ENCODE measurements at places on chromosomes 16 and 17.

- no peak for DNase-seq
These were observed 11.5 kb downstream of the LITAF start for GRCh38 chr16:11575223-11575589.

DNA sequence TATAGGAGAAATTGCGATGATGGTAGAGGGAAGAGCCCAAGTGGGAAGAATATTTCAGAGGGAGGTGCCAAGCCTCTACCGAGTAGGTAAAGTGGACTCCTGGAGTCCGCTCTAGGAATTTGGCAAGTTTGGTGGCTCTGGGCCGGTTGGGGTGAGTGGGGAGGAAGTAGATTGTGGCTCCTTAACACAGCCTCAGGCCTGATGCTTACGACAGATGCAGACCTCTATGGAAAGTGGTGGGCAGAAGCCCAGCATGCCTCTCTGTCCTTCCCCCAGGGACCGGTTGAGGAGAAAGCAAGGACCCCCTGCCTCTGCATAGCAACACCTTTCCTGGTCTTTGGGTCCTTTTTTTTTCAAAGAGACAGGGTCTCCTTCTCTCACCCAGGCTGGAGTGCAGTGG, 55.9 kb upstream of the SIAH1 start:
- no peak for DNase-seq

DNA sequence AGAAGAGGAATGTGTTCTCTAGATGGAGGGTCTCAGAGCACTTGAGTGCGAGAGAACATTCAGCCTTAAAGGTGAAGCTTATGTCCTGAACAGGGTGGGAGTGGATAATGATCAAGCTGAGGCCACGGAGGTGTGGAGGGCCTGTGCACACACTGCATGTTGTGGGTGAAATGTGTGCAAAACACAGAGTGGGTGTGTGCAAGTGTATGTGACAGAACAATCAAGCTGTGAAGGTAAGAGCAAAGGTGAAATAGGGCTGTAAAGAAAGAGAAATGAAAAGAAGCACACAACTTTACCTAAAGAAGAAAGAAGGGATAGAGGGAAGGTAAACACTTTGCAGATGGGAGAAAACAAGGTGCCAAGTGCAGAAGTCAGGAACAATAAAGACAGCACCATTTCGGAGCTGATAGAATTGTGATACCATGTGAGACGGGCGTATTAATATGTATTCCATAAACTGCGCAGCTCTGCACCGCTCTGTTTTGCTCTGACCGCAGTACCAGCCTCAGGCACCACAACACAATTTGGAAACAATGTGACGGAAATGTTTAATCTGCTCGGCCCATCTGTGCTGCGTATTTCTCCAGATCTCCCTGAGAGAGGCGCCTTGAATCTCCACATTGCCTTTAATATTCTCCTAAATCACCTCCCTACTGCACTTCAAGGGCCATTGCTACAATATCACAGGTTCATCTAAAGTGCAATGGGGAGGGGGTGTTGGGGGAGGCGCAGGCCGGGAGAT, 40.6 kb downstream of the SNX11 start:
- no peak for DNase-seq

GRCh38 chr16:88060524-88061219, 109.4 kb downstream of the BANP start:
- no peak for DNase-seq

- no peak for DNase-seq
These were observed 17.1 kb upstream of the C17orf113 start for GRCh38 chr17:42067371-42068091.

- no peak for DNase-seq
These were observed 2.7 kb downstream of the NDUFAF8 start for GRCh38 chr17:81241648-81242420.

DNA sequence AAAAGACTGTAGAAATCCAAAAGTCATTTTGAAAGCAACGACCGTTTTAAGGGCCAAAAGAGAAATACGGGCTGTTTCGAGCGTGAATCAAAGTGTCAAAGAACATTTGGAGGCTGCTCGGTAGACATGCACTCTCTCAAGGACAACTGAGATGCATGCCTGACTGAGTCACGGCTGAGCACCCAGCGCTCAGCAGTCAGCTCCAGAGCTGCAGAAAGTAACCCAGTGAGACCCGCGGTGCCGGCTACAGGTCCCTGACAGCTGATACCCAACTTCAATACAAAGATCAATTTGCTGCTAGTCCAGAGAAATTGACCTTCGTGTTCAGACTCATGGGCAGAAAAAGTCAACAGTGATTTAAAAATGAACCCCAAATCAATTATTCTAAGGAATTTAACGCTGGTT, 214.9 kb downstream of the STX8 start:
- no peak for DNase-seq

DNA sequence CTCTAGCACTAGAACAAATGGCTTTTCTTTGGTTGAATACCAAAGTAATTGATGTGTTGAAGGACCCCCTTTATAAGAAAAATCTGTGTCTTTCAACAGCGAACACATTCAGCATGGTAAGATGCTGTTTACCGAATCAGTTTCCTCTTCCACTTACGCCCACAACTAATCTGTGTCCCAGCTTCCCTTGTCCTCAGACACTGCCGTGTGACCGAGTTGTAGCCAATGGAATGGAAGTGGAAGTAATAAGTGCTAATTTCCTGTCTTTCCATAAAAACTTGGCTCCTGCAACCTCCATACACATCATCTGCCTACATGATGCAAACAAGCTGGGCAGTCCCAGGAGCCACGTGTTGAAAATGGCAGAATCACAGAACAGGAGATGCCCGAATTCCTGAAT, 10.4 kb downstream of the CDIPT start:
- no peak for DNase-seq

DNA sequence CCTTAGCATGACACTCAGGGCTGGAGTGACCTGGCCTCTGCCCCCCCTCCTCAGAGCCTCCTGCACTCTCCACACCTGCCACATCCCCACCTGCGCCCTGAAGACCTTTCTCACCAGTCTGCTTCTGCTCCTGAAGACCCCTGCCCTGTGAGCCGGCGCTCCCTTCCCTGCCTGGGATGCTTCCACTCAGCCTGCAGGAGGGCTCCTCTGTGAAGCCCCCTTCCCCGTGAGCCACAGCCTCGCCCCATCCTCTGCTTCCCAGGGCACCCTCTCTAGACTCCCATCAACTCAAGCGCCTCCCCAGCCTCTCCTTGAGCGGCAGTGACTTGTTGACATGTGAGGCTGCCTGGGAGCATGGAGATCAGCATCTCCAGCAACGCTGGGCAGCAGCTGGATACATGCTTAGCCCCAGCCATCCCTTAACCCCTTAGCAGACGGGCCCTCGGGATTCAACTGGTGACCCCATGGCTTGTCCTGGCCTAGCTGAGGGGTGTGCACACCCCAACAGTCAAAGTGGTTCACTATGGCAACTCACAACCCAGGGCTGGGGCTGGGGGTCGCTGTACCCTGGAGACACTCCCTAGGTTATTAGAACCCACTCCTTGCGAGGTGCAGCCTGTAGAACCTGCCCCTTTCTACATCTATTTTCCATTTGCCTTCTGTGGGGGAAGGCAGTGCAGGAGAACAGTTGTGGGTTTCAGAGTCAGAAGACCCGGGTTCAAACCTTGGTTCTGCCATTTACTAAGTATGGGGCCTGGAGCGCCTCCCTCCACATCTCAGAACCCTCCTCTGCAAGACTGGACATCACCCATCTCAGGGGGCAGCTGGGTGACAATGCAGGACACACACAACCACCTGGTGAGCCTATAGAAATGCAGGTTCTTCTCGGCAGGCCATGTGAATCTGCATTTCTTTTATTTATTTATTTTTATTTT, 21.5 kb downstream of the TMEM235 start:
- no peak for DNase-seq

- no peak for DNase-seq
These were observed 4.4 kb downstream of the KDM6B start for GRCh38 chr17:7838090-7839075.

All from type B pancreatic cell (in vitro differentiated cells).